ENCODE measurements at places on chromosomes 16 and 17.

DNA sequence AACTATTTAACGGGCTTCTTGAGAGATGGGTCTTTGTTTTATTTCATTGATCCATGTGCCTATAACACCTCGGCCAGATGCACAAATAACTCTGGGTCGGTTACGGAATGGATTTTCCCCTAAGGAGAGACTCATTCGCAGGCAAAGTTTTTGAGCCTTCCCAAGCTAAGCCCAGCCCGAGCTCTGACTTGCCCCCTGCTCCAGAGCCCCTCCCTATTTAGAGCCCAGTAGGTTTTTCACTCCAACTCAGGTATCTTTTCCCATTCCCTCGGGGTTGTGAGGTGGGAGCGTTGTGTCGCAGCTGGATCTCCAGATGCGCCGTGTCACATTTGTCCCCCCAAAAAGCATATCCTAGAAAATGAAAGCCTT lies 812 bp upstream of the MYOCD start:
- no peak for DNase-seq

GRCh38 chr16:3518986-3519348 lies 18.2 kb downstream of the CLUAP1 start:
- DNase-seq = no peak

DNA sequence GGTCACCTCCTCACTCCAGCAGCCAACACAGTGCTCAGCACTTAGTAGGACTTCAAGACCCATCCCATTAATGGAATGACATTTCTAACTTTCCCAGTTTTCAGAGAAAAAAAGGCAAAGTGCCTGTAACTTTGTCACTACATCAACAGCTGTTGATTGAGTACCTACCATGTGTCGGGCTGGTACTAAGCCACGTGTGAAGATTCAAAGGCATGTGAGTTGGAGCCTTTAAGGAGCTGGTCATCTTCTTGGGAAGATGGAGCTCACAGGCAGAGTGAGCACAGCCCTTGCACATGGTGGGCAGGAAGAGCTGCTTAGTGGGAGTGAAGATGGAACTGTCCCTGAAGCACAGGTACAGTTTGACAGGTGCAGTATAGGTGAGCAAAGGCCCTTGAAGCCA lies 88.6 kb downstream of the GNAO1 start:
- no peak for DNase-seq

GRCh38 chr16:72201387-72201786 lies 29.4 kb upstream of the PMFBP1 start:
- no peak for DNase-seq

GRCh38 chr17:17693253-17694168 lies 12.3 kb downstream of the RAI1 start:
- no peak for DNase-seq

GRCh38 chr17:8788998-8789397 lies 10.2 kb downstream of the MFSD6L start:
- DNase-seq = no peak

GRCh38 chr17:80169784-80170500 lies at the start of gene CARD14:
Gene CARD14 (plus strand): TSS chr17:80170030. CDS start chr17:80181439, 11,409 bp downstream.
- no peak for DNase-seq

DNA sequence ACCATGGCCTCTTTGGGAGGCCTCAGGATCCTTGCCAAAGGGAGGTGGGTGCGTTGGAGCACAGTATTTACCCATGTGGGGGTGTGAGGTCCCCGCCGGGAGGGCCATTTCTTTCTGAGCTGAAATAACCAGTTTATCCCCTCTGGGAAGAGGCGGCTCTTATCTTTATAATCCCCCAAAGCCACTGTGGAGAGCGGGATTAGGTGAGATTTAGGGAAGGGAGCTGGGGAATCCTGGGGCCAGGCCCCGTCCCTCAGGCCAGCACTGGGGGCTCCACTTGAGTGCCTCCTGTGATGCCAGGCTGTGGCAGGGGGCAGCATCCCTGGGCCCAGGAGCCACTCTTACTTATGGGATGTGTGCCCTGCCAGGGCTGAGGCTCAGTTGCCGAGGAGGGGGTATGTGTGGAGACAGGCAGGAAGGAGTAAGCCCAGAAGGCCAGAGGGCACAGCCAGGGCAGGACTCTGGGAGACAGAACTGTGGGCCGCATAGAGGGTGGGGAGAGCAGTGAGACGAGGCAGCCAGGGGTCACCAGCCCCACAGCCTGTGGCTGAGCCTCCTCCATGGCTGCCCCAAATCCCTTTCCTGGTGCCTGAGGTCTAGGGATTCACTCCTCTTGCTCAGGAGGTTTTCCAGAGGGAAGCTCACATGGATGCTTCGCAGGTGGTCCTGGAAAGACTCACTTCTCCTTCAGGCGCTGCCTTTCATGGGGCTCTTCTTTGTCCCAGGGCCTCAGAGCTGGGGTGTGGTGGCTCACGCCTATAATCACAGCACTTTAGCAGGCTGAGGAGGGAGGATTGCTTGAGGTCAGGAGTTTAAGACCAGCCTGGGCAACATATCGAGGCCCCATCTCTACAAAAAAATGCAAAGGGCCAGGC lies 25.0 kb downstream of the TMEM94 start:
- no peak for DNase-seq

DNA sequence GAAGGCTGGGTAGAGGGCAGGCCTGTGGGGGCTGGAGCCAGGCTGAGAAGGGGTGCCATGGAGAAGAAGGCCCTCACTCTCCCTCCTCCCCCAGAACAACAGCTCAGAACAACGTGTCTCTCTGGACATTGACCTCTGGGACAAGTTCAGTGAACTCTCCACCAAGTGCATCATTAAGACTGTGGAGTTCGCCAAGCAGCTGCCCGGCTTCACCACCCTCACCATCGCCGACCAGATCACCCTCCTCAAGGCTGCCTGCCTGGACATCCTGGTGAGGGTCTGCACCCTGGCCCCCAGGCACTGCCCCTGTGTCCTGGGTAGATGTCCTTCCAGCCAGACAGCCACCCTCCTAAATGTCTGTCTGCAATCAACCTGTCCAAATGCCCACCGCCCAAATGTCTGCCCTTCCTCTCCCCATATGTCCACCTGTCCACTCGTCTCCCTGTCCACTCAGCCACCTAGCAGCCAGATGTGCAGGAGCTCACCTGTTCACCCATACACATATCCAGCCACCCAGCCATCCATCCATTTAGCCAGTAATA lies 12.2 kb downstream of the GJD3 start:
- DNase-seq = no peak

GRCh38 chr16:87830673-87831420 lies 38.5 kb downstream of the SLC7A5 start:
- DNase-seq = no peak

DNA sequence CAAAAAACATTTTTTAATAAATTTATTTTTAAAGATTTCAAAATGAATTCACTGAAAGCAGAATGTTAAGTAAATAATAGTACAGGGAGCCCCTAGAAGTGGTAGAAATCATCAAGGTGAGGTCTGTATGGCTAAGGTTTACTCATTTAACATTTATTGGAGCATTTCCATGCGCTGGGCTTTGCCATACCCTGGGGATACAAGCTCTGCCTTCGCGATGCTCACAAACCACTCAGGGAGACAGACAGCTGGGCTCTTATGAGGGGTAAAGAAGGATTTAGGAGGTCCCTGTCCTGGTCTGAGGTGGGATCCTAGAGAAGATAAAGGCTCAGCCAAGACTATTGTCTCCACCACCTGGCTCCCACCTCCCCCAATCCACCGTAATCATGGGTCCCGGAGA lies 11.3 kb upstream of the LPCAT2 start:
- DNase-seq = no peak

GRCh38 chr17:57289130-57289529 lies 32.8 kb downstream of the MSI2 start:
- DNase-seq = no peak

DNA sequence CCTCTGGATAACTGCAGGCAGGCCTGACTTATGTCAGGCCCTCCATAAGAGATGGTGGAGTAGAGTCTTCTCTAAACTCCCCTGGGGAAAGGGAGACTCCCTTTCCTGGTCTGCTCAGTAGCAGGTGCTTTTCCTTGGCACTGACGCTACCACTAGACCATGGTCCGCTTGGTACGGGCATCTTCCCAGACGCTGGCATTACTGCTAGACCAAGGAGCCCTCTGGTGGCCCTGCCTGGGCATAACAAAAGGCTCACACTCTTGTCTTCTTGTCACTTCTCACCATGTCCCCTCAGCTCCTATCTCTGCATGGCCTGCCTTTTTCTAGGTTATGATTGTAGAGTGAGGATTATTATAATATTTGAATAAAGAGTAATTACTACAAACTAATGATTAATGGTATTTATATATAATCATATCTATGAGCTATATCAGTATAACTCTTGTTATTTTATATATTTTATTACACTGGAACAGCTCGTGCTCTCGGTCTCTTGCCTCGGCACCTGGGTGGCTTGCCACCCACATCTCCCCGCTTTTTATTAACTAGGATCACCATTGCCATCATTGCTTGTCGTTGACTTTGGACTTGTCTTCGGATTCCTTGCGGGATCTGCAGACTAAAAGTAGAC lies 59.8 kb upstream of the ARL4D start:
- DNase-seq = peak; percentile 72

- no peak for DNase-seq
Measured at GRCh38 chr16:29790949-29791844, 646 bp downstream of the KIF22 start.

GRCh38 chr17:45851873-45852272 lies 7.2 kb downstream of the SPPL2C start:
- no peak for DNase-seq

- DNase-seq = no peak
Measured at GRCh38 chr16:48210747-48211146, 33.4 kb upstream of the LONP2 start.

DNA sequence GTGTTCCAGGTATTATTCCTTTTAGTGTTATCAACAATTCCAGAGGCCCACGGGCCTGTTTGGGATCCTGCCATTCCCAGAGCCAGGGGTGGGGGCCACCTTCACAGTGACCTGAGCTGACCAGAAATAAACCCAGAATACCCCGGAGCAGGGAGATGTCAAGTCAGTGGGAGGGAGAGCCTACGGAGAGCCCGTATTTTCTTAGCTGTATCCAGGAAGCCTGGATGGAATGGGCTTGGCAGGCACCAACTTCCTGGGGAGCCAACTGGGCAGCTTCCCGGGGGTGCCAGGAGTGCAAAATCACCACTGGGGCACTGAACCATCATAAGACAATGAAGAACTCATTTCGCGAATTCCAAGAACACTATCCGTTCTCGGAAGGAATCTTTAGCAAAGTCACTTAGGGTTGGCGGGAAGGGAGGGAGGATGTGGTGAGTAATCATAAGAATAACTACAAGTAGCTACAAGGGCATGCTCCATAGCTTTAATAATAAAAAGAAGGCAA lies 13.2 kb upstream of the MRTFB start:
- DNase-seq = no peak

DNA sequence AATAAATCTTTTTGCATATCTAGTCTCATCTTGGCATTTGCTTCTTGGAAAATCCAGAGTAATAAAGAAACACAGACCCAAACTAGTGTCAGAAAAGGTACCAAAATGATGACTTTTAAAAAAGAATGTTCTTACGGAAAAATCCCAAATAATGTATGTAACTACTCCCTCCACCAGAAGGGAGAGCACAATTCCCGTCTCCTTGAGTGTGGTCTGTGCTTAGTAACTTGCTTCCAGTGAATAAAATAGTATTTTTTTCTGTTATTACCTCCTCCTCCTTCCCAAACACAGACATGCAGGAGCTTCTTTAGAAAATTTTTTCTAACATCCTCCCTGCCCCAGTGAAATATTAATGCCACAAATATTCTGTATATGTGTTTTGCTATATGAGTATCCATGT lies 358.1 kb downstream of the ZFHX3 start:
- DNase-seq = no peak

DNA sequence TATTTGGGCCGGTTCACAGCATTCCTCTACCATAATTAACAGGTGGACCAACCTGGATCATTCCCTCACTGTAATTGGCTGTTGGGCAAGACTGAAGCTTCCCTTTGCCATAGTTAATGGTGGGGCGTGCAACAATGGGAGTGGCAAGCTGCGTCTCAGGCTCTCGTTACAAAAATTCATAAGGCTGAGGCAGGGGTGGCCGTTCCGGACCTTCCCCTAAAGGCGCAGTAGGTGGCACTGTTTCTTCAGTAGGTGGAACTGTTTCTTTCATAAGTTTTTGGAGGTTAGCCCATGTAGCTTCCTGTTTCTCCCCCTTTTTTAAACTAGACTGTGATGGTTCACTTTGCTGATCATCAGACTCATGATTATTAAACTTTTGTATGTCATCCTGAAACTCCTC lies 17.0 kb upstream of the TMC5 start:
- no peak for DNase-seq

- DNase-seq = peak; percentile 48
Measured at GRCh38 chr16:28112908-28113307, 49.4 kb upstream of the GSG1L start.

DNA sequence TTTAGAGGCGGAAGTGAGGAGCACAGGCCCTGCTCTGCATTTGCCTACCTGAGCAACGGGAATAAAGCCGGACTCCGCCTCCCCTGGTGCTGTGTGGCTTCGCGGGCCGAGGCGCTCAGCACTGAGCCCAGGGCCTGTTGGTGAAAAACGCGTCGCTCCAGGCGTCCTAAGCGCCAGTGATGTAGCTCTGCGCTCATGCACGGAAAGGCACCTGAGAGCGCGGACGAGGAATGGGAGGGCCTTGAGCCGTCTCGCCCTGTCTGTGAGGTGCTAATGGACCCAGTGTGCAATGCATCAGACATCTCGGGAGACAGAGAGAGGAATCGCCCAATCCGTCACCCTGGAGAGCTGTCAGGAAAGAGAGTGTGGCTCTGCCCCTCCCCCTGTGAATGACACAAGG lies 17.2 kb upstream of the ATP2A3 start:
- no peak for DNase-seq

GRCh38 chr17:47789611-47790561 lies 31.7 kb downstream of the OSBPL7 start:
- peak; percentile 75 for DNase-seq

DNA sequence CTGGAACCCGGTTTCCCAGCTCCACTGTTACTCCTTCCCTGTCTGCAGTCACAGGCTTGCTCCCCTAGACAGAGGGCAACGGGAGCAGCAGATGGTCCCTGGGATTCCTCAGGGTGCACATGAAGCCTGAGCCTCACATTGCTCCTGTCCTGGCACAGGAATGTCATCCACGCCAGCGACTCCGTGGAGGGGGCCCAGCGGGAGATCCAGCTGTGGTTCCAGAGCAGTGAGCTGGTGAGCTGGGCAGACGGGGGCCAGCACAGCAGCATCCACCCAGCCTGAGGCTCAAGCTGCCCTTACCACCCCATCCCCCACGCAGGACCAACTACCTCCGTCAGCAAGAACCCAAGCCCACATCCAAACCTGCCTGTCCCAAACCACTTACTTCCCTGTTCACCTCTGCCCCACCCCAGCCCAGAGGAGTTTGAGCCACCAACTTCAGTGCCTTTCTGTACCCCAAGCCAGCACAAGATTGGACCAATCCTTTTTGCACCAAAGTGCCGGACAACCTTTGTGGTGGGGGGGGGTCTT lies 1.6 kb upstream of the DECR2 start:
- DNase-seq = no peak

Measured in activated T-cell treated with anti-CD3 and anti-CD28 coated beads, Interleukin-2, amount 50 U/mL, for 72 hours (primary cell).